H1 (cell line): ENCODE measurements at places on chromosomes 2 and 18.
A peak's percentile ranks its signal among the peaks of the same experiment; 100 is the strongest.

DNA sequence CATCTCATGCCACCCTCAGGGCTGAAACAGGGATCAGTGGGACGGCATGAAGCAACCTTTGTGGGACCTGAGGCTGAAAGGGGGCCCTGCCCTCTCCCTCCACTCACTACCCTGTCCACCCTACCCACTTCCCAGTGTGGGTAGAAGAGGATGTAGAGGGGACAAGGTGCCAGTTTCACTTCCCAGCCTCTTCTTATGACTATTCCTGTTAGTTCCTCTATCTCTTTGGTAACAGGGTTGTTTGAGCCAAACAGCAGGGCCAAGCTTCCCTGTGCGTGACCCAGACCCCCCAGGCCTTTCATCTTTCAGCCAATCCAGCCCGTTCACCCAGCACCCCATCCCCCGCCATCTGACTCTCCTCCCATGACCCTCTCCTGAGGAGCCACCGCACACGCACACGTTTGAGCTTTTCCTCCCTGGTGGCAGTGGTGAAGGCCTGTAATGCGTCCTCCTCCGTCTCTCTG, 82.3 kb downstream of the STPG4 start:
- no peak for DNase-seq

GRCh38 chr2:240775905-240776304, 44.1 kb downstream of the KIF1A start:
- DNase-seq, result no peak

DNA sequence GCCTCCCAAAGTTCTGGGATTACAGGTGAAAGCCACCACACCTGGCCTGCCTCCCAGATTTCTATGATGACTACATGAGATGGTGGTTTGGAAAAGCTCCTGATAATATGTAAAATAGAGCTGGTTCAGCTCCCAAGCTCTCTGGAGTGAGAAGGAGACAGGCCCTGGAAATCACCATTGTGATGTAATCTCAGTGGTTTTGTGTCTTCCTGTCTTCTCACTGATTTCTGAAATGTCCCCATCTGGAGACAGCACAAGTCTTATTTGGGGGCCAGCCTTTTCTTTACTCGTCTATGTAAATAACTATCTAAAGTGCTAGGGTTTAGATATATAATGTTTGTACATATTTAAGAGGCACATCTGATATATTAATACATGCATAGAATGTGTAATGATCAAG, 64.0 kb downstream of the CCNT2 start:
- no peak for DNase-seq

DNA sequence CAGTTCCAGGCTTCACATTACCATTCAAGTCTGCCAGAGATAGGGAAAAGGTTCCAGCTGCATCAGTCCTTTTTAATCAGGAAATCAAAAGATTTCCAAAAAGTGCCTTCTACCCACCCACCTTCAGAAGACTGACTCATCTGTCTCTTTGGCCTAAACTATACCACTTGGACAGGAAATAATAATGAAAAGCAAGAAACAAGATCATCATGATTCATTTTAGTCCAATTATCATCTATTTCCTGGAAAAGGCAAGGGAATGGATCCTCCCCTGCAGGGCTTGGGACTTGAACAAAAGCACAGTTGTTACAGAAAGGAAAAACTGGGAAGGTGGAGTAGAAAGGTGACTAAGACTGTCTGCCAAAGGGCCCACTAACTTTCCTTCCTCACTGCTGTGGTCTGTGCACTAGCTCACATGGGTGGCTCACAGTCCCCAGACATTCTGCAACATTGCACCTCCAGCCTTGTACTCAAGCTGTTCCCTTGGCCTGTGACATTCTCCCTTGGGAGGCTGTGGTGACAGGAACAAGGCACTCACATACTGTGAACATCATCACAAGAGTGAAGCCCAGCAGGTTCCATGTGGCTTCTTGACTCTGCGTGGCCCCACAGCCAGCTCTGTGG, 75.3 kb downstream of the VSNL1 start:
- no peak for DNase-seq

DNA sequence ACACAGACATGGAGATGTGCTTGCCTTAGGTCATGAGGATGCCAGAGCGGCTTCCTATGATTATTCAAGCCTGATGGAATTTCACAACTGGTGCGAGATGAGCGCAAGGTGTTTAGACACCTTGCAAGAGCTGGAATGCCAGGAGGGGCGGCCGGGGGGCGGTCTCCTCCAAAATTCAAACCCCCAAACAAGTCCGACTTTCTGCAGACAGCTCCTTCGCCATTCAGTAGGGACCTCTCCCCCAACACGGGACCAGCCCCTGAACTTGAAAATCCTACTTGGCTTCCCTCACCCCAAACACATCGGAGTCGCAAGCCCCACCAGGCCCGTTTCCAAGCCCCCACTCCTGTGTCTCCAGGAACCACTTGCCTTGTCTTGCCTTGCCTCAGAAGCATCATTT, 64.8 kb upstream of the ID2 start:
- DNase-seq, result no peak

- peak; percentile 70 for DNase-seq
Measured at GRCh38 chr2:198296665-198297308, 492.4 kb downstream of the PLCL1 start.

GRCh38 chr2:241268716-241269445, 46.6 kb downstream of the HDLBP start:
- DNase-seq, result no peak

GRCh38 chr2:8447610-8448221, 234.1 kb upstream of the ID2 start:
- no peak for DNase-seq

DNA sequence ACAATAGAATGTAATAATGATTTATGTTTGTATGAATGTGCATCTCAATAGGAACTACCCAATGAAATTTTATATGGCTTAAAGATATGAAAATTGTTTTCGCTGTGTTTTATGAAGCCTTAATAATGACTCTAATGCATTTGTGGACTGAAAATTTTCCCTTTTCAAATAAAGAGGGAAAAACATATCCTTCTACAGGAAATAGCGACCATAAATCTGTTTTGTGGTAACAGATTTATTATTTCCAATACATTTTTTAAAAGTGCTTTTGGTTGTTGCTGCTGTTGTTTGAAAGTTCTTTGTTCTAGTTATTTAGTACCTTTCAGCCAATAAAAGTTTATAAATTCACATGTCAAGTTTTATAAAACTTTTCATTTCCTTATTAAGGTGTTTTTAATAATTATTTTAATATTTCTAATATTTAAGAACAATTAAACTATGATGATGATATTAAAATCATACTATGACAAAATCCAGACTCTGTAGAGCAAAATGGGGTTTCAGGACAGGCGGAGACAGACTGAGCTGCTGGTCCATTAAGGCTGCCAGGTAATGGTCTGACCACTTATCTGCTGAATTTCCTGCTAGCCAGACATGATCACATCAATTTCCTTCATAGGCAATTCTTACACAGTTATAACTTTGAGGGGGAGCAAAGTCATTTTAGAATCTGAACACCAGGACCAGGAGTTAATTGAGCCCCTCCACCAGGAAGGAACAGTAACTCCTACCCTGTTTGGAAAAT, 65.7 kb upstream of the NEUROD1 start:
- DNase-seq, result no peak

GRCh38 chr2:236113425-236113824, 54.8 kb downstream of the GBX2 start:
- DNase-seq, result no peak

GRCh38 chr2:79547568-79547967, 34.7 kb downstream of the CTNNA2 start:
- no peak for DNase-seq

DNA sequence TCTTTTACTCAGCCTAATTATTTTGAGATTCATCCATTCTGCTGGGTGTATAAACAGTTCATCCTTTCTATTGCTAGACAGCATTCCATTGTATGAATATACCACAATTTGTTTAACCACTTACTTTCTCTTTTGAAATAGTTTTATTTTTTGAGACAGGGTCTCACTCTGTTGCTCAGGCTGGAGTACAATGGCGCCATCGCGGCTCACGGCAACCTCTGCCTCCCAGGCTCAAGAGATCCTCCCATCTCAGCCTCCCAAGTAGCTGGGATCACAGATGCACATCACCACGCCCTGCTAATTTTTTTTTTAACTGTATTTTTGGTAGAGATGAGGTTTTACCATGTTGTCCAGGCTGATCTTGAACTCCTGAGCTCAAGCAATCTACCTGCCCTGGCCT, 54.5 kb downstream of the USP37 start:
- no peak for DNase-seq

DNA sequence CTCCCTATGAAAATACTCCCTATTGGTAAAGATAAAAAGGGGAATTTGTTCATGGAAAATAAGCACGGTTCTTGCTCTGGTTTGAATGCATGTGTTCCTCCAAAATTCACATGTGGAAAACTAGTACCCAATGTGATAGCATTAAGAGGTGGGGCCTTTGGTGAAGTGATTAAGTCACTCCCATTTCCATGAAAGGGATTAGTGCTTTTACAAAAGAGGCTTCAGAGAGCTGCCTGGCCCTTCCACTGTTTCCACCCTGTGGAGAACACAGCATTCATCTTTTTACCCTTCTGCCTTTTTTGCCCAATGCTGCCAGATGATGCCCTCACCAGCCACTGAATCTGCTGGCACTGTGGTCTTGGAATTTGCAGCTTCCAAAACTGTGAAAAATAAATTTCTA, 666.8 kb downstream of the ARHGAP15 start:
- DNase-seq, result no peak

DNA sequence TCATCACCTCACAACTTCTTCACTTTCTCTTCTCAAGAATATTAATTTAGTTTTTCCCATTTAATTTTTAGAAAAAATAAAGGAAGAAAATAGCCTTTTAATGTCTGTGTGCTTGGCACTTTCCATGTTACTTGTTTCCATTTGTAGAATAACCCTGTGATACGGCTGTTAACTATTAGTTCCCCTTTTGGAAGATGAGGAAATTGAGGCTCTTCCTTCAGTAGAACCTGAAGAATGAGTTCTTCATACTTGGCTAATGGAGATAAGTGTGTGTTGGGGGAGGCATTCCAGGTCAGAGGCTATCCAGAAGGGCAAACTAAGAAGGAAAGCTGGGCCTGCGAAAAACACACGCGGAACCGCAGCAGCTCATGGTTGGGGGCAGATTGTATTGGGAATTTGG, 38.3 kb downstream of the ZNF532 start:
- no peak for DNase-seq

GRCh38 chr2:162118166-162119031, 33.6 kb downstream of the GCG start:
- DNase-seq, result no peak

GRCh38 chr2:165060411-165060810, 105.1 kb upstream of the SLC38A11 start:
- no peak for DNase-seq

GRCh38 chr18:7921938-7922587, 354.9 kb downstream of the PTPRM start:
- DNase-seq, result no peak

DNA sequence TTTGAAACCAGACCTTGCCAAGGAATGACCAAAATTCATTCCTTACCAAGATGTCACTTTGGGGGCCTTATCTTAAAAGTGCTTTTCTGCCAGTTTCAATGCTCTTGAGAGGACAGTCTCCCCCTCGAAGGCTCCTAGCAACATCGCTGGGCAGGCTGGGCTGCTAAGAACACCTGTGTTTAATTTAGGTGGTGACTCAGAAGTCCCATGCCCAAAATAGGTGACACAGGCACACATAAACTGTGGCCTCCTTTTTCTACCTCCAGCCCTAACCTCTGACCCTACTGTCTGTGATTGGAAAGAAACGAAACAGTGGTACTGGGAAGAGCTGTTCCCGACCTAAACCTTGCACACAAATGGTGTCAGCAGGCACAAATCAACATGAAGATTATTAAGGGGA, 28.7 kb upstream of the ROCK2 start:
- DNase-seq, result no peak

DNA sequence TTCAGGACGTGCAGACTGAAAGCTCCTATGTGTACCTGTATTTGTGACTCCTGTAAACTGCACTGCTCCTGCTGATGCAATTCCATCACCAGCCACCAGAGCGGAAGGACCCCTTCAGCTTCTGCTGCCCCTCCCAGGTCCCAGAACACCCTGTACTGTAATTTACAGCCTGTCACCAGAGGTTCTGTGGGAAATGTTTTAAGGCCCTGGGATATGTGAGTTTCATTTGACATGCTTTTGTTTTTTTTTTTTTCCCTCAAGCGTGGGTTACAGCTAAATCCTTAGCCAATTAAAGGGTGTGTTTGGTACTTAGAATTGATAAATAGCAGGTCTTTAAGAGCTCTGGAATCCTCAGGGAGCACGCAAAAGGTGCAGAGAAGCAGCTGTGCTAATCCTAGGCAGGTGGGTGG, 79.4 kb downstream of the KCTD1 start:
- no peak for DNase-seq

- no peak for DNase-seq
Measured at GRCh38 chr2:161163440-161163839, 3.2 kb downstream of the TANK start.

DNA sequence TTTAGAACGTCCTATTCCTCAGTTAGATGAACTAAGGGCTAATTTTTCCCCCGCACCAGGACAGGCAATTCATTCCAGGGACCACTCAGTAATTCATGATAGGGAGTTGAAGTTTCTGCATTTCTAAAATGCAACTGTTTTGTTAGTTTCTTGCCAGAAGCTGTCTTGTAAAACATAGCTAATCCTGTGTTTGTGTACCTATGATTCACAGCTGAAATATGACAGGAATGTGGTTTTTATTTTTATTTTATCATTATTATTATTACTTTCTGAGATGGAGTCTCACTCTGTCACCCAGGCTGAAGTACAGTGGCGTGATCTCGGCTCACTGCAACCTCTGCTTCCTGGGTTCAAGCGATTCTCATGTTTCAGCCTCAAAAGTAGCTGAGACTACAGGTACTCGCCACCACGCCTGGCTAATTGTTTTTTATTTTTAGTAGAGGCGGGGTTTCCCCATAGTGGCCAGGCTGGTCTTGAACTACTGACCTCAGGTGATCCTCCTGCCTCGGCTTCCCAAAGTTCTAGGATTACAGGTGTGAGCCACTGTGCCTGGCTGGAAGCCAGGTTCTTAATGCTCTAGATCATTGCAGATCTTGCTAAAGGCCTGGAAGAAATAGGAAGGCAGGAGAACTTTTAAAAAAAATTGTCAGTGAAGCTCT, 154.8 kb upstream of the FHL2 start:
- DNase-seq, result no peak

- DNase-seq, result no peak
Measured at GRCh38 chr2:197057959-197058358, 131.5 kb upstream of the PGAP1 start.

DNA sequence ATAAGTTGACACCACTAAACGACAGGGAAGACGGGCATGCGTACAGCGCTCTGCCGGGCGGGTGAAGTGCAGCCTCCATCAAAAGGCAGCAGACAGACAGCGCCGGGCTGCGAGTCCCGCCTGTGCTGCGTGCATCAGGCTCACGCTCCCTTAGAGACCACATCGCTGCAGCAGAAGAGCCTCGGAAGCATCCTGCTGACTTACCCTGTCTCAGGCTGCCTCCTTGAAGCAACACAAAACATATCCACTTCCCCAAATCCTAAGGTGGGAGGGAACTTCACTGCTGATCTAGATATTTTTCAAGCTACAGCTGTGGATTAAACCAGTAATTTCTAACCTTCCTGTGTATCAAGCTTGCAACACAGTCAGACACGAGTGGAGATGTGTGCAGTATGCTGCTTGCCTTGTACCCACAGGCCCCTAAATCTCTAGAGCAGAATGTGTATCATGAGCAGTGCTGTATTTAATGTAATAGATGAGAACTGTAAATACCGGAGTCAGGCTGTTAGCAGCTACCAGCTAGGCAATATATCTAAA, 6.4 kb downstream of the MYT1L start:
- no peak for DNase-seq
